ENCODE measurements at places on chromosomes 7 and 10.

GRCh38 chr7:86932038-86932512, 127.4 kb downstream of the ELAPOR2 start:
- DNase-seq = no peak

DNA sequence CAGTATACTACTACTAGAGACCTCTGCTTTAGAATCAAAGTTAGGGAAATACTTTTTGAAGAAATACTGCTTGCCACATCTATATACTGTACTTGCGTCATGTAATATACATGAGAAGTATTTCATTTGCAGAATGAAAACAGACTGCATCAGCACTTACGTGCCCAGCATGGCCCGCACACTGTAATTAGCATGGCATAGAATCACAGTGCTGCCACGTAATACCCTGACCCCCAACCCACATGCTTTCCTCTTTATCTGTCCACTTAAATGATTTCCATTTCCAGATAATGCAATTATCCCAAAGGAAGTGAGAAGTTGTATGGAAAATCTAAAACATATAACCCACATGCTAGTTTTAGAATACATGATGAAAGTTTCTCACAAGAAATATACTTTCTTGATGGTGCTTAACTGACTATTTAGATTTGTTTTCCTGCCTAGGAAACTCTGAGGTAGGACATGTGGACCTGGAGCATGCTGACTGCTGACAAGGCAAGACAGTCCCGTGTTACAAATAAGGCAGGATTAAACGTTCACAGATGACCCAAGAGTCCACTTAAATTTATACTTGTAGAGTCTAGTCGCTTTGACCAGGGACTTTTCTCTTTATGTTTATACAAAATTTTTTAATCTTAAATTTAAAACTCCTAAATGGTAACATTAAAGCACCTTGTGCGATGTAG, 12.6 kb downstream of the USP6NL start:
- no peak for DNase-seq

DNA sequence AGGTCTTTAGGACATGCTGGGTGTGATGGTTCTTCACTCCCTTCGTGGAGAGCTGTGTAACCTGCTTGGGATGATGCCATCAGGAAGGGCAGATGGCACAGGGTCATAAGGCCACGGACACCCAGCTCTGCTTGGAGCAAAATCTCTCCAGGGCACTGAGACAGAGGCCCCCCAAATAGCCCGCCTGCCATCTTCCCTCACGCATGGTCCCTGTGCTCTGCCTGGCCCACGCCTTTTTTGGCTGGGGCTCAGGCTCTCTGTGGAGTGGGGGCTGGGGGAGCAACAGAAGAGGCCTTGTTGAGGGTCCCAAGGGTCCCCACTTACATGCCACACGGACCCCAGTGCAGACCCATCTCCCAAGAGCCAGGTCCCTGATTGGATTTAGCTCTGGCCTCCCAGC, 93.3 kb upstream of the RET start:
- no peak for DNase-seq

DNA sequence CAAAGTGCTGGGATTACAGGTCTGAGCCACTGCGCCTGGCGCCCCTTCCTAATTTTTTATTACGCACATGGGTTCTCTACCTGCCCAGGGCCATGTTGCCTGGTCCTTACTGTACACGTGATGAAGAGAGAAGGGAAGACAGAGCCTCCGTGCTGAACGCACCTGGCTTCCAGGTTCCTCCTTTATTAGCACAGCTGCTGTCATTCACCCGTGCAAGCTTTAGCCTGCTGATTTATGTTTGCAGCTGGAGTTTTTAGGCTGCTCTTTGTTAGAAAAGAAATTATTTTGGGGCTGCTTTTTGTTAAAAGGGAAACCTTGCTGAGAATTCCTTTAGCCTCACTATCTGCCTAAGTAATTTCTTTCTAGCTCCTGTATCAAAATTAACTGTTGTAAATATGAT, 417.0 kb downstream of the CALN1 start:
- no peak for DNase-seq

DNA sequence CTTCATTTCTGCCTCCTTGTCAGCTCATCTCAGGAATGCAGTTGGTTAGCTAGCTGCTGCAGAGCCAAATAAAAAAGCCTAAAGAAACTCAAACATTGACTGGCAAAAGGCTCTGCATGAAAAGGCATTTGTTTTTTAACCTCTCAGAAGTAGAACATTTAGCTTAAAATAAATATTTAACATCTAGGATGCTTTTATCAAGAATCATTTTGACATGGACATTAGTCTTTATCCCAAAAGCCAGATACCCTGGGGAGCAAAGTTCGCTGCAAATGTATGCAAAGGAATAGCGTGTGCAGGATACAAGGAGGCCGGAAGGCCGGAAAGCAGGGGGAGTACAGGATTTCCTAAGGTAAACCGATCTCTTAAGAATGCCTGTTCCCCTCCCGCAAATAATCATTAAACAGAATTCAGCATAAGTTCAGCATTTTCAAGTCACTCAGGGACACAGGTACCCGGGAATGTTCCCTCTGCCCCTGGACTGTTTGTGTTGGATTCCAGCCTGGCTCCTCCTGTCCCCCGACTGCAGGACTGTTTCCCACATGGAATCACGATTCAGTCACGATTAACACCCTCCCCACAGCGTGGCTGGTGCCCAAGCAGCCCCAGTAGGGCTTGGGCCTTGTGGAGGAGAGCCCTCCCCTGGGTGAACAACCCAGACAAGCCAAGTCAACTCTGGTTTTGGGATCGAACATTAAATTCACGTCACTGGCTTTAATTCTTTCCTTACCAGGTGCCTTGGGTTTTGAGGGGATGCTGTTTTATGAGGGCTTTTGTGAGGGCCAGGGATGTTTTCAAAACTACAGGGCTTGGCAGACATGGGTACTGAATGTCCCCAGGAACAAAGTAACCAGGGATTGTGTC, 97.8 kb downstream of the HIPK2 start:
- DNase-seq = no peak

All from activated CD8-positive, alpha-beta memory T cell treated with anti-CD3 and anti-CD28 coated beads for 1 hour (primary cell).